ENCODE measurements at places on chromosomes 11 and 22.

DNA sequence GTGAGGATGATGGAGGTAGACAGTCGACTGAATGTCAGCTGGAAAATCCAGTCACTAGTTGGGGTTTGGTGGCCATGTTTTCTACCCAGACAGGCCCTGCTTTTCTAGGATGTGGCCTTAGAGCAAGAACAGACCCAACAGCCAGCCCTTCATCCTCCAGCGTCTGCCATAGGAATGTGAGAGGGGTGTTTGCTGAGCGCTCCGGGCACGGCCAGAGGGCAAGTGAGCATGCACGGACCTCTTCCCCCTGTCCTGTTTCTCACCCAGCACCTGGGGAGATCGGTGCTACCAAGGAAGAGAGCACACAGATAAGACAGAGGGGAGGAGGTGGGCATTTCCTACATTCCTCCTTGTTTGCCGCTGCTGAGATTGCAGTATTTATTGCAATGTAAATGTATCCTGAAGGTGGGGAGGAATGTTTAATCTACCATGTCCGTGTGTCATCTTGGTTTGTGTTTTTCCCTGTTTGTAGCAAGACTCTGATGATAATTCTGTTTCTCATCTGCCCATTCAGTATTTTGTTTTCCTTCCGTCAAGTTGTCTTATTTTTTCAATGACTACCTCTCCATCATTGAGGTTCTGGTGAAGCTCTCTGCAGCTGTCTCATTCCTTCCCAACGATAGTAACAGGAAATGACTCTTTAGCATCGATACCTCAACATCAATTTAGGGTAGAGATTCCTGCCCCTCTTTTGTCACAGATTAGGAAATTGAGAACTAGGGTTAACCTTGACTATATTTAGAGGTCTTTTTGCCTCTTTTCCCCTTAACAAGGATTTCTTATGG is 4.9 kb upstream of the ATF4 start:
- no peak for DNase-seq

DNA sequence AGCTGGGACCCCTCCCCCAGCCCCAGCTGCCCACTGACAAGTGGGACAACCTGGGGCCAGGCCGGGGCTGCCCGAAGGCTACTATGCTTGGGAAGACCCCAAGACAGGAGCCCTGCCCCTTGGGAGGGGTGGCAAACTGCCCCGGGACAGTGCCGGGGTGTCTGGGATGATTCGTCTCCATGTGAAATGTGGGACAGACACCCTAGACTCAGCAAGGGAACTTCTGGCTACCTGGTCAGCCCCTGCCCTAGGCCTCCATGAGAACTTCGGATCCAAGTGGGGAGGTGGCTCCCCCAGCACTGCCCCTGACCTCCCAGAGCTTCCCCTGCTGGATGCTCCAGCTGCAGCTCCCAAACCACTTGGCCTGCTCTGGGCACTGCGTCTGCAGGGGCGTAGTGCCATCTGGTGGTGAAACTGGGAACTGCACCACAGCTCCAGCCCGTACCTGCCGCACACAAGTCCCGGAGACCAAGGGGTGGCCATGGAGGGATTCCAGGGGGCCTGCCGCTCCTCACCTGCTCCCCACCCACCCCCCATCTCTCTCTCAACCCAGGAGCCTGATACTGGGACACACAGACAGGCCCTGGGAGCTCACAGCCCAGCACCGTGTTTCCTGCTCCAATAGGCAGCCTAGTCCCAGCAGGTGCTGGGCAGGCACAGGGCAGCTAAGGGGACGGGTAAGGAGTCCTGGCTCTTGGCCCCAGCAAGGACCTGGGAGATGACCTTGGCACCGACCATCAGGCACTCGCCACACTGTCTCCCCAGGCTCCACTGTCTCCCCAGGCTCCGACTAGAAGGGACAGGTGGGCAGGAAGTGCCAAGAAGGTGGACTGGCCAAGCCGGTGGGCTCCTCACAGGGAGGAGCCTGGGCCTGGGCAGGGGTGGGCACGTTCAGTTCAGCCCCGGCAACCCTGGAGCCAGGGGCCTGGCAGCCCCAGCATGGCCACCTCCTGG is 194.1 kb downstream of the IGLL1 start:
- DNase-seq: peak; percentile 65

DNA sequence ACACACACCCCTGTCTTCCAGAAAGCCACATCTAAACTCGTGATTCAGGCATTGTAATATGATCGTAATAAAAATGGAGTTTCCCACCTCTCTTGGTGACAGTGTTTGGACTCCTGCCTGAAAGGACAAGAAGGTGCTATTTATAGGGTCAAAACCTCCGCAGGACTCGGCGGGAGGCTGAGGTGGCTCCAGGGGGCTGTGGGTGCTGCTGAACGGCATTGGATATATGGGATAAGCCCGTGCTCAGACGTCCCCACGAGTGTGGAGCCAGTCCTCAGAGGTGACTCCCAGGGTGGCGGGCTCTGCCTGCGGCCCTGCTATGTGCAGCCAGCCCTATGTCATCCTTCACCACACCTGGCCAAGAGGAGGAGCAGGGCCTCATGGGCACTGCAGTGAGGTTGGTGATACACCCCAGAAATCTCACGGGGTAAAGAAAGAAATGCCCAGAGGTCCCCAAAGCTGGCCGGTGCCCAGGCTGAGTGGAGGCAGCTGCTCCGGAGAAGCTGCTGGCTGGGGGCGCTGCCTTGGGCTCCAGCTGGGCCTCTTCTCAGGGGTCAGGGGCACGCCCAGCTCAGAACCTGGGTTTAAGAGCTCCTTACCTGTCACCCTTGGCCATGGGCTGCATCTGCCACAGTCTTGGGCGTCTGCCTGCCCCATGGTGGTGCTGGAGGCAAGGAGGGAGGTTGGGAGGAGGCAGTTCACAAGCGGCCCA is 5.1 kb upstream of the OSBPL5 start:
- DNase-seq: no peak

GRCh38 chr11:84128840-84129239 is 842.7 kb upstream of the CCDC90B start:
- DNase-seq: no peak

- no peak for DNase-seq
Observed at GRCh38 chr22:45529105-45529504, 26.4 kb downstream of the FBLN1 start.

DNA sequence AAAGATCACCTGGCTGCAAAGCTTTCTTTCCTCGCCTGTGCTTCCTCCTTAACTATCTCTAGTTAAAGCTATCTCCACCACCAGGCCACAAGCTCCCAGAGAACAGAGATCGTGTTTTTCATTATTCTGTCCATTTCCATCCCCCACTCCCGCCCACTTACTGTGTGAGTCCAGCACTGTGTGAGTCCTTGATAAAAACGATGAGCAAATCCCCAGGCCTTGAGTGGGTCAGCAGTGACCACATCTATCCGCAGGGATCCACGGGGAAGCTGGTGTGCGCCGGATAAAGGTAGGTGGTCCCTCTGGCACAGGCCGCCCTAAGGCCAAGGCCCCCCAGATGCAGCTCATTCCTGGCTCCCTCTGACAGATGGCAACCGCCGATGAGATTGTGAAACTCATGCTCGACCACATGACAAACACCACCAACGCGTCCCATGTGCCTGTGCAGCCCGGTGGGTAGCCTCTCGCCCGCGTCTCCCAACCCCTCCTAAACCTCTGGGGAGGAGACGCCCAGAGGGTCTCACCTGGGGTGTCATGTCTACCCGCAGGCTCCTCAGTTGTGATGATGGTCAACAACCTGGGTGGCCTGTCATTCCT is 9.3 kb downstream of the TKFC start:
- DNase-seq: no peak

Data from stimulated activated CD8-positive, alpha-beta memory T cell treated with anti-CD3 and anti-CD28 coated beads, Interleukin-2, amount 100 ng/mL, for 1 hour (primary cell).